ENCODE measurements at places on chromosomes 11 and 22.

- DNase-seq: no peak
Measured at GRCh38 chr22:38901111-38901641, 29.2 kb upstream of the CBX6 start.

GRCh38 chr22:29359469-29359868 is 28.9 kb downstream of the AP1B1 start:
- no peak for DNase-seq

DNA sequence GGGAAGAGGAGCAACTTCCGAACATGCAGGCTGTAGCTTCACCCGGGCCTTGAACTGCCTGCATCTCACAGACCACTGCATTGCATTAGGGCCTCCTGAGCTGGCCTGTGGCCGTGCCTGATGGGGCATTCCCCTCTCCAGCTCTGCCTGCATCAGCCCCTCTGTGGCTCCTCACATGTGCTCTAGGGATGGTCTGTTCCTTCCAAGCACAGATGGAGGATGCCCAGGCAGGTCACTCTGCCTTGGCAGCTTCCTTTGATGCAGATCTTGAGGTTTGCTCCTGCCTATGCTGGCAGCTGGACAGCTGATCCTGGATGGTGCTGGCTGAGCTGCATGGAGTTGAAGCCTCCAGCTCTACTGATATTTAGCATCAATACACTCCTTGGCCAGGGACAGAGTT is 28.5 kb downstream of the AMPD3 start:
- no peak for DNase-seq

DNA sequence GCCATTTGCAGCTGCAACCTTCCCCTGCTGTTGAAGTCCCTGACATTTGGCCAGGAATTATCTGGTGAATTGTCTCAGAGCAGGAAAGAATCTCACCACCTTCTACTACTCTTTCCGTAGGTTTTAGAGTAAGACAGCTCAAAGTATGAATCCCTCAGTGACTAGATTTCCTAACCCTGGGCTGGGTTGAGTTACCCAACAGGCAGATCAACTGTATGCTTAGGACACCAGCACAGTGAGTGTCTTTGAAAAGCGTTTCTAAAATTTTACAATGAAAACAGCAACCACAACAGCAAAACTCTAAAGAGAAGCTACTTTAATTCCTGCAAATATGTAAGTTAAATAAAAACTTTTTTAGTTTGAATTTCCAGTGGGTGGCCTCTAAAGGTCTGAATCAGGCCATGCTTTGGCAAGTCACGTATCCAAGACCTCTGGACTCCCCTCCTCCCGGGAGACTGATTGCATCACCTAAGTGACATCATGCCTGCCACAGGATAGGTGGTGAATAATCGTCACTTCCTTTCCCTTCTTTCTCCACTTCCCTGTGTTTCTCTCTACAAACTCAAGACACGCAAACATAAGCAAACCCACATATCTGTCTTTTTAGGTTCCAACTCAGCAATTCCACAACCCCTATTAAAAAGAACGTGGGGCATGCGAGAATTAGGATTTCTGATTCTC is 7.8 kb downstream of the OR8B12 start:
- DNase-seq: no peak

DNA sequence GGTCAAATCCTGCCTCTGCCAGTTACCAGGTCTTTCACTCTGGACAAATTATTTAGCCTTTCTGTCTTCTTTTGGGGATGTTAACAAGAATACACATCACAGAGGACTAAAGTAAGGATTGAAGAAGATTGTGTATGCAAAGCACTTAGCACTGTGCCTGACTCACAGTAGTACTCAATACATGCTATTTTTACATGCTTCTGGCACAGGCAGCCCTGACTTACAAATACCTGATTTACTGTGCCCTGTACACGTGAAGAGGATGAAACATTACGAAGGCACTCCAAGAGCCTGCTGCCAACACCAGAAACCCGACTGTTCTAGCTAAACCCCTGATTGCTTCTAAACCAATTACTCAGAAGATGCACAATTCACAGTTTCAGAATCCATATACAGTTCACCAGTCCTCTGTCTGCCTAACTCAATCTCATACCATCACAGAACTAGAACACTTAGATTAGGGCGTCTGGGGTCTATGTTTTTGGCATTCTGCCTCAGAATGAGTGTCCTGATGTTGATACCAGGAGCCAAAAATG is 300.9 kb upstream of the DDI1 start:
- DNase-seq: no peak

GRCh38 chr11:108669711-108670110 is 4.8 kb downstream of the DDX10 start:
- DNase-seq: no peak

DNA sequence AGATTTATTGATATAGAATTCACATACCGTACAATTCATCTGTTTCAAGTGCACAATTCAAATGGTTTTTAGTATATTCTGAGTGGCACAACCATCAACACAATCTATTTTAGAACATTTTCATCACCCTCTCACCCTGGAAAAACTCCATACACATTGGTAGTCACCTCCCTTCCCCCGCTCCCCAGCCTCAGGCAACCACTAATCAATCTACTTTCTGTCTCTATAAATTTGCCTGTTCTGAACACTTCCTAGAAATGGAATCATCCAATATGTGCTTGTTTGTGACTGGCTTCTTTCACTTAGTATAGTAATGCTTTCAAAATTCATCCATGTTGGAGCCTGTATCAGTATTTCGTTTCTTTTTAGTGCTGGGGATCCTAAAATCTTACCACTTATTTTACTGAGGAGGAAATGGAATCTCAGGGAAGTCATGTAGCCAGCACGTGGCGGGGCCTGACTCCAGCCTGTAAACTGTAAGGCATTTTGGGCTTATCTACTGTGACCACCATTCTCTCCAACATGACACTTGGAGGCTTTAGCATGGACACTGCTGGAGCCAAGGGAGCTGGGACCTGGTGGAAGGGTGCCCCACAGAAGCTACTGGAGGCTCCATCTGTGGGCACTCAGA is 905 bp upstream of the UCP3 start:
- no peak for DNase-seq

DNA sequence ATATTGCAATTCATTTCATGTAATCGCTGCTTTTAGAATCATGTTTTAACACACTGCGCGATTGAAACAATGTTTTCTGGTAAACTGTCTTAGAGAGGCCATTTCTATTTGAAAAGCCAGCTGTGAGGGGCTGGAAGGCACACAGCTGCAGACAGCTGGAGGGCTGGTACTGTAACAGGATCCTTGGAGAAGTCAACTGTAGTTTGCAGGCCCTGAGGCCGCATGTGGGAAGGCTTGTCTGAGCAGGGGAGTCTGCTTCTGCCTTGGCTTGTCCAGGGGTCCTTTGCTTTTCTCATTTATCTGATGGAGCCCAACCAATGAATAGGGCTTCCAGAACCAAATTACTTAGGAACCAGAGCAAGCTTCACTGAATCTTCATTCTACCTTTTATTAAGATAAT is 313.5 kb downstream of the BLID start:
- no peak for DNase-seq

- no peak for DNase-seq
Measured at GRCh38 chr22:27535452-27535851, 266.1 kb downstream of the MN1 start.

- no peak for DNase-seq
Measured at GRCh38 chr11:22192642-22193347, at the start of gene ANO5. TSS of gene ANO5 (plus strand) at chr11:22193085. CDS start at chr11:22193493, 408 bp downstream.

- DNase-seq: no peak
Measured at GRCh38 chr11:112776834-112777233, 184.4 kb upstream of the NCAM1 start.

GRCh38 chr11:129888451-129888850 is 6.9 kb downstream of the NFRKB start:
- DNase-seq: no peak

DNA sequence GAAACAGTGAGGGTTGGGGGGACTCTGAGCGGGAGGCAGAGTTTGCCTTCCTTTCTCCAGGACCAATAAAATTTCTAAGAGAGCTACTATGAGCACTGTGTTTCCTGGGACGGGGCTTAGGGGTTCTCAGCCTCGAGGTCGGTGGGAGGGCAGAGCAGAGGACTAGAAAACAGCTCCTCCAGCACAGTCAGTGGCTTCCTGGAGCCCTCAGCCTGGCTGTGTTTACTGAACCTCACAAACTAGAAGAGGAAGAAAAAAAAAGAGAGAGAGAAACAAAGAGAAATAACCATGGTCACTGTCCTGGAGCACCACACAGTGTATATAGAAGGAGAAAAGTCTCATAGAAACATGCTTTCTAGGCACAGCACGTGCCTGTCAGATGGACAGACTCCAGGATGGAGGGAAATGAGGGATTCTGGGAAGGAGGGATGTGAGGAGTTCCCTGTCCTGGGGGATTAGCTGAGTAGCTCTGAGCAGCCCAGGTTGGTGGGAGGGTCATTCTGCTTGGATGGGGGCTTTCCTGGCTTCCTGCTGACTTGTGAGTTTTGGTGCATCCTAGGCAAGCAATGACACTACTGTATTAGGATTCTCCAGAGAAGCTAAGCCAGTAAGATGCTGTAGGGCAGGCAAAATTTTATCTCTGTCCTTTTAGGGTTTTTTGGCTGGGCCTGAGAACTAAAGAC is 3.1 kb downstream of the GSTP1 start:
- no peak for DNase-seq

- DNase-seq: no peak
Measured at GRCh38 chr22:45198463-45198795, 34.7 kb downstream of the NUP50 start.

- DNase-seq: no peak
Measured at GRCh38 chr11:94801866-94802460, 33.8 kb downstream of the AMOTL1 start.

DNA sequence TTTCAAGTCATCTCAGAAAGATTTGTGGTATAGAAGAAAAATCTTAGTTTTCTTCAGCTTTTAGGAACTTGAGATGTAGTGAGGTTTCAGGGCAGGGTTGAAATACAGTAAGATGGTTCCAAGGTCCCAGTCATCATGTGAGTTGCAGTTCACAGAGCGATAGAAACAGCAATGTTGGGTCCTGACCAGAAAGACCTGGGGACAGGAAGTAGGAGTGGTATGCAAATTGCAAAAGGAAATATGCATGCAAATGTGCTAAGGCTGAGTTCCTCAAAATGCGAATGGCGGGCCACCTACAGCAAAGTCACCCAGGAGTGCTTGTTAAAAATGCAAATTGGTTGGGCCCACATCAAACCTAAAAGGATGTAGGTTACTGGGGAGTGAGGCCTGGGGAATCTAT is 1032.7 kb upstream of the TENM4 start:
- no peak for DNase-seq

DNA sequence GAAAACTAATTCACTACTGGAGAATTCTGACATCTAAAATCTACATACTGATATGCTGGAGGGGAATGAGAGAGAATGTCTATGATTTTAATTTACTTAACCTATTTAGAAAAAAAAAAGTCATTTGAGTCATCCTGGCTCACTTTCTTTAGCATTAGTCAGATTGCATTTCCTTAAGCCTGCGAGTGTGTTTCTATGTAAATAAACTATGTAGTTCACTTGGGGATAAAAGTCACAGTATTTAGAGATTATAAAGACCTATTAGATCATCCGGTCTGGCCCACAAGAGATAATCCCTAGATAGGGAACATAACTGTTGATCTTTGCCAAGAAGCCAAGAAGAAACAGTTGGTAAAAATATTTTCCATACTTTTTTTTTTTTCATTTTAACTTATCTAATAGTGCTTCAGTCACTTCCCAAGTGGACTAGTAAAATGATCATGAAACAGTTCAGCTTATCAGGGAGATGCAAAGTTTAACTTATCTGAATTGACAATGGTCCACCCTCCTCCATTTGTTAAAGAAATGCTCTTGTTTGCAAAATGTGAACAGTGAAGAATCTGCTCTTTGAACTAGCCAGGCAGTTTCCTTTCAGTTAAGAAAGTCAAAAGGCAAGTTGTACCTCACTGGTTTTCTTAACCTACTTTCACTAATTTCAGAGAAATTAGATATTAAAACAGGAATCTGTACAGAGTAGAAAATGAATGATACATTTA is 21.2 kb upstream of the BLID start:
- DNase-seq: no peak

DNA sequence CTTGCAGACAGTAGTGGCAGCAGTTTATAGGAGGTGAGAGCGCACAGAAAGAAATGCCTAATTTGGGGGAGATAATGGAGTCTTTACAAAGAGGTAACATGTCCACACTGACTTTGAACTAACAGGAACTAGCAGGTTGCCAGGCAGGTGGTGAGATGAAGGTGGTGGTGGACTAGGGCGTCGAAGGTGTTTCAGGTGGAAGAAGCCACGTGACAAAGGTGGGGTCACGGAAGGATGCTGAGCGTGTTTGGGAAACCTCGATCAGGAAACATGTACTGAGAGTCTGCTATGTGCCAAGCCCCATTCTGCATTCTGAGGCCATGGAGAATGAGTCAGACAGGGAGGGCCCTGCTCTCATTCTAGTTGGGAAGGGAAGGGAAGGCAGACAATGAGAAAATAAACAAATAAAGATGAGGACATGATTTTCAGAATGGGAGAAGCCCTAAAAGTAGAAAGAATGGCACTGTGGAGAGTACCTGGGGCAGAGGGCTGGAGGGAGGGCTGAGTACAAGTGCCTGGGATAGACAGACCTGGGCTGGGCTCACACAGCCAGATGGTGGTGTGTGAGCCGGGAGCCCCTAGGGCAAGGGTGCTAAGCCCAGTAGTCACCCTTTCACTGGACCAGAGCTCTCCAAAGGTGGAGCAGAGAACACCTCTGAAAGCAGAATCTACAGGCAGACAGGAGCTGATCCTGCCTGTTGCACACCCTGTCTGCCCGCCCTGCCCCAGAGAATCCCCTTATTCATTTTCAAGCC is 16.2 kb upstream of the NNMT start:
- DNase-seq: no peak

DNA sequence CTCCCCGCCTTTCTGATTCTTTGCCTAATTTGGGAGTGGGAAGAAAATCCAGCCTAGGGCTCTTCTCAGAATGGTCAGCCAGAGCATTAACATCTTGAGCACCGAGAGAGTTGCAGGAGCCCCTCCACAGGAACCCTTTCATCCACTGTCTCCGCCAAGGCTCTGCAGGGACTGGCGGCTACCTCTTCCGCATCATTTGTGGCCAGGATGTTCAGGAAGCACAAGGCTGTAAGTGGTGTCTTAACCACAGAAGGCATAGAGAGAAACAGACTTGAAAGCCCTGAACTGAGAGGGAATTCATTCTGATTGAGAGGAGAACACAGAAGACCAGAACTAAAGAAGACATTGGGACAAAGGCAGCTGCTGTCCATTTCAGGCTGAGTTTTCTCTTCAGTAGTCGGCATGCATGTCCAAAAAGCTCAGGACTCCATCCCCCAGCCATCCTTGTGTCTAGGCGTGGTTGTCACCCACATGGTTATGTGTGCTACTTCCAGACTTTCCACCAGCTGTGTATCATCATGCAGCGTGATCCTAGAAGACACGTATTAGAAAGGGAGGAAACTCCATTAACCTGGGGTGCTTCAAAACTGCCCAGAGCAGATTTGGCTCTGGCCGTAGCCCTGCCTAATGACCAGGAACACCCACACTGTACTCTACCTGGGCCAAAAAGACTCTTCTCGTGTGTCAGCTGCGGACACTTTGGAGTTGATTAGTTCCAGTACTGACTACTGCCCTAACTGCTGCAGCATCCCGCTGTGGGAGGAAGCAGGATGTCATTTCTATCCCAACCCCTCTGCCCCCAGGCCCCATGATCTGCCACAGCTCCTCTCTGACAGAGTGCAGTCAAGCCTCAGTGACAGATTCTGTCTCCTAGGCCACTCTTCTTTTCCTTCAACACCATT is 725.1 kb downstream of the NTM start:
- DNase-seq: no peak
